ENCODE measurements at places on chromosomes 5 and 9.
A peak's percentile ranks its signal among the peaks of the same experiment; 100 is the strongest.

DNA sequence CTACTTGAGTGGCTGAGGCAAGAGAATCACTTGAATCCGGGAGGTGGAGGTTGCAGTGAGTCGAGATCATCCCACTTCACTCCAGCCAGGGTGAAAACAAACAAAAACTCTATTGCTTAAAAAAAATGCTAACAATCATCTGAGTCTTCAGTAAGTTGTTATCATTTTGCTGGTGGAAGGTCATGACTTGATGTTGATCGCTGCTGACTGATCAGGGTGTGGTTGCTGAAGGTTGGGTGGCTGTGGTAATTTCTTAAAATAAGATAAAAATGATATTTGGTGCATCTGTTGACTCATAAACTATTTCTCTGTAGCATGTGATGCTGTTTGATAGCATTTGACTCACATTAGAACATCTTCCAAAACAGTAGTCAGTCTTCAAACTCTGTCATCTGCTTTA is 349.4 kb upstream of the PAPPA start:
- DNase-seq: no peak

DNA sequence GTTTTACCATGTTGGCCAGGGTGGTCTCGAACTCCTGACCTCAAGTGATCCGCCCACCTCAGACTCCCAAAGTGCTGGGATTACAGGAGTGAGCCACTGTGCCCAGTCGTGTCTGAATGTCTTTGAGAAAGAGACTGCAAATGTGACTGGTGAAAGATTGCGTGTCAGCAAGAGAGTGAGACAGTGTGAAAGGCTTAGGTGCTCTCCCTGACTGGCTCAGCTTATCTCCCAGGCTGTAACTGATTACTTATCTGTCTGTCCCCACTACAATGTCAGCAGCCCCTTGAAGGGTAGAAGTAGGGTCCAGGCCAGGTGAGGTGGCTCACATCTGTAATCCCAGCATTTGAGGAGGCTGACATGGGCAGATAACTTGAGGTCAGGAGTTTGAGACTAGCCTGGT is 3.4 kb upstream of the FGFR4 start:
- no peak for DNase-seq

DNA sequence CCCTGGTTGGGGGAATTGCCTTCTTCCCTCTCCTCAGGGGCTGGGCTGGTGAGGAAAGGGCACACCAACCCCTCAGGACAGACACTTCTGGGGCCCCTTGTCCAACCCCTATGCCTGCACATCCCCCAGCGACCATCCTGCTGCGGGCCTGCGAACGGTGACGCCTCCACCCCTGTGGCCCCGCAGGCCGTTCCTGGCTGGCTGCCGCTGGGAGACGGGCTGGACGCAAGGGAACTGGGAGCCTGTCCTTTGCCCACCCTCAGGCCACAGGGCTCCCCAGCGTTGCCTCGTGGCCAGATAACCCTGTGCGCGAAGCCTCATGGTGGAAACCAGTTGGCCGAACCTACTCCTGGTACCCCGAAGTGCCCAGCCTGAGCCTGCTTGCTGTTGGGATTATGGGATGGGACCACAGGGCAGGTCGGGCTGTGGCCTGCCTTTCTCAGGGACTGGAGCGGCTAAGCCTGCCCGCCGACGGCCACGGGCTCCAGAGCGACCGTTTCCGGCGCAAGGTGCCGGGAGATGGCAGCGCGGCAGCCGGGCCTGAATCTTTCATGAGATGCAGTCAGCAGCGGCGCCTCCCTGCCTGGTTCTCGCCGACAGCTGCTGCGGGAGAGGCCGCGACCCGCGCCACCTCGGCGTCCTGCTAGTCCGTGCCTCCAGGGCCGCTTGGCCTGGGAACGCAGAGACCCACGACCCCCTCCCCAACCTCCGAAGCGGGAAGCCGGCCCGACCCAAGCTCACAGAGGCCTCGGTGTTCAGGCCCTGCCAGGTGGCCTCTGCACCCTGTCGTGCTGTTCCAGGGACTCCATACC is 6.5 kb upstream of the PITX1 start:
- DNase-seq: no peak

- no peak for DNase-seq
These were observed 799.0 kb upstream of the TYRP1 start for GRCh38 chr9:11894136-11894535.

GRCh38 chr9:86767373-86767772 is 179.9 kb downstream of the GAS1 start:
- no peak for DNase-seq

GRCh38 chr5:56950626-56951125 is 1.2 kb downstream of the MIER3 start:
- no peak for DNase-seq

GRCh38 chr5:124736805-124737188 is 9.6 kb downstream of the ZNF608 start:
- no peak for DNase-seq

- DNase-seq: no peak
These were observed 10.9 kb upstream of the SLC31A2 start for GRCh38 chr9:113139953-113140352.

GRCh38 chr5:142432961-142433360 is 108.1 kb upstream of the SPRY4 start:
- DNase-seq: peak; percentile 14

DNA sequence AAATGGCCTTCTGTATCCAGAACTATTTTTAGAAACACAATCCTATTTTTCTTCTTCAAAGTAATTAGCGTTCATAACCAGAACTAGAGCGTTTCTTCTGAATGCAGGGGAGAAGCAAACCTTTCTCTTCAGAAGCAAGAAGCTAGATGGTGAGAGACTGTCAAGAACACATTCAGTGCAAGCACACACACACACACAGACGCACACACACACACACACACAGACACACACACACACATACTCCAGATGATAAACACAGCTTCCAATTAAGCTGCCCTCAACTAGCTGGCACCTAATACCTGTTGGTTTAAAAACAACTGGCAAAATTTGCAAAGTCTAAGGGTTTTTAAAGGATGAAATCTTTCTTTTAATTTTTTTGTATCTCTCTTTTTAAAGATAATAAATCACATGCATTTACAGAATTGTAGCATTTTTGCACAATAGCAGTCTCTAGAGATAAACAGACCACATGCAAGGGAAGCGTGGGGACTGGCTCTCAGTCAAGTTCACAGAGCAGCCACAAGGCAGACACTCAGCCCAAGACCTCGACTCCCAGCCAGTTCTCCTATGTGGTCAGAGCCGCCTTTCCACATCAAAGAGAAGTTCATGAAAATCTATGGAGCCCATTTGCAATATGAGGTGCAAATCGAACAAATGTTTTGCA is 138.5 kb downstream of the TTLL11 start:
- DNase-seq: no peak

DNA sequence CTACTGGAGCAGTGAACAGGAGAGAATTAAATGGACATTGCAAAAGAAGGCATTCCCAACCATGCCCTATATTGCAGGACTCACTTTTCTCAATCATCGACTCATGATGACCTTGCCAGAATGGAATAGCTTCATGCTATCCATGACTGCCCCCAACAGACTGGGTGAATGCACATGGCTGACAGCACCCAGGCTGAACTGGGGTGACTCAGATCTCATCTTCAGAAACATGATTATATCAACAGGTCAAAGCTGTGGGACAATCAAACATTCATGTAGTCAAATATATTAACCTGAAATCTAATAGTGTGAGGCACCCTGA is 34.7 kb upstream of the MIER3 start:
- no peak for DNase-seq

GRCh38 chr5:107807431-107807830 is 136.7 kb upstream of the EFNA5 start:
- no peak for DNase-seq

GRCh38 chr5:60346393-60346792 is 353.6 kb downstream of the DEPDC1B start:
- no peak for DNase-seq

DNA sequence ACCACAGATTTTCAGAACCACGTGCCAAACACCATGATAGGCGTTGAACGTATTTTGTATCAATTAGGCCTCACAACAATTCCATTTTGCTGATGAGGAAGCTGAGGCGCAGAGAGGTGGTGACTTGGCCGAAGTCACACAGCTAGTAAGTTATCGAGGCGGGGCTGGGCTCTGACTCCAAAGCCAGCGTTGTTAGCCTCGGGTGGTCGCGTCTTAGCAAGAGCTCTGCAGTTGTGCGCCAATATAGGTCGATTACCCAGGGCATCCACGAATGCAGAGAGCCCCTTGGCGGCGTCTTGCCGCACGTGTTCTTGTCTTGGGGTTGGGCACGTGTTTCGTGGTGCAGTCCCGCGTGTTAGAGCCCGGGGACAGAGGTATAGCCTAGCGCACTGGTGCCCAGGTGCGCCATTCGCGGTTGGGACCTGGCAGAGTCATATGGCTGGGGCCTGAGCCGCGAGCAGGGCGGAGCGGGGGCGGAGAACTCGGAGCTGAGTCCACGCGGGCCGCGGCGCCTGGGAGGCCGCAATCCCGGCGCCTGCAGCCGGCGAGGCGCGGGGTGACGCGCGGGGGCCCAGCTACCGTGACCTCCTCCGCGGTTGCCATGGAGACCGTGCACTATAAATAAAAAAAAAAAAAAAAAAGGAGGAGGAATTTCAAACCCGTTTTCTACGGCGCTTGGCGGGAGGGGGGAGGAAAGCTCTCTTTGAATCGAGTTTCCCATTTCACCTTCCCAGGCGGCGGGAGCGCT is 62.3 kb downstream of the CXXC5 start:
- DNase-seq: no peak

DNA sequence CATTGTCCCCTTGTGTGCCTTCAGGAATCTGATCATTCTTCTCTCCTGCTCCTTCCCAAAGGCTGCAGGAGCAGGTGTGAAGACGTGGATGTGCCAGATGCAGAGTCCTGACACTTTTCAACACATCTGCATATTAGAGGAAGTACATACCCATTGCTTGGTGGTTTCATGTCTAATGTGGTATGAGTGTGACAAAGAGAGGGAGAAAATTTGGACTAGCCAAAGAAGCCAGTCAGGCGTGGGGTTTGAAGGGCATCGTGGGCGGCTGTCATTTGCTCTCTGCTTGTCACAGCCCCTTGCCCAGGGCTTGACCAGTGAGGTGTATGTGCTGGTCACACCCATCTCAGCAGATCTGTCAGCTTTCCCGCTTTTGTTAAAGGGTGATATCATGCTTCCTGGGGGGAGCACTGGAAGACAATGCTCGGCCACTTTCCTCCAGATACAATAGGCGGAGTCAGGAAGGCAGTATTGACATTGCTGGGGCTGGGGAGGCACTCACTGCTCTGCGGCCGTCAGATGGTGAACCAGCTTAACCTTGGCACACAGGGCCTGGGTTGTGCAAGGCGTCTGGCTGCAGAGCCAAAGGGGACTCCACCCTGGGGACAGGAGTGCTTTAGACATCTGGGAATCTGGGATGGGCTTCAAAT is 8.6 kb downstream of the TEK start:
- DNase-seq: peak; percentile 89

DNA sequence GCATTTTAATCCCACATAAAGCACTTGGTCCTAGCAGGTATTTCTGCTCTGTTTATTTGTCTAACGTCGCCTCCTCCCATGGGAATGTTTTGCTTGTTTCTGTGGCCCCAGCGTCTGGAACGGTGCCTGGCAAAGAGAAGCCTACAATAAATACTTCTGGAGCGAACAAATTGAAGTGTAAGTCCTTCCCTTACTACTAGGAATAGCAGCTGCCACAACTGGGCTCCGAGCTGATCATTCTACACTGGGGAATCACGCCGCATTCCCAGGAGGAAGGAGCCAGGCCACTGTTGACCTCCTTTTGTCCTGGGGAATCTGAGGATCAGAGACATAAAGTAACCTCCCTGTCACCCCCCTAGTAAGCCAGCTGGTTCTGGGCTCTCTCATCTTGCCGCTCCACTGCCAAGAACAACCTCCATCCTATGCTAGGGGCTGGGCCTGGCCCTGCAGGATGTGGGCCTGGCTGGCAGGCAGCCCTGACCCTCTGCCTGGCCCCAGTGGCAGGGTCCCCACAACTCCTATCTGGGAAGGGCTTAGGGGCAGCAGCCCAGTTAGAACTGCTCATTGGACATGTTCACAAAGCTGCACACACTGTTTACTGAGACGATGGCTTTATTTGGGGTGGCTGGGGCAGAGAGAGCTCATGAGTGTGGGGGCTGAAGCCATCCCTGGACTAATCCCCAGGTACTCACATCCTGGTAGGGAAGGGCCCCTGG is 82.8 kb downstream of the GTF3C4 start:
- DNase-seq: no peak

All from DMS153 (cell line).